Stimulated activated CD8-positive, alpha-beta memory T cell treated with anti-CD3 and anti-CD28 coated beads, Interleukin-4, amount 100 ng/mL, for 4 hours (primary cell): ENCODE measurements at places on chromosomes 7 and 10.

GRCh38 chr10:51522858-51523257 lies 176.5 kb downstream of the CSTF2T start:
- no peak for DNase-seq

GRCh38 chr10:29585488-29585976 lies 49.2 kb downstream of the SVIL start:
- DNase-seq = no peak

- no peak for DNase-seq
These were observed 151.1 kb downstream of the CXCL12 start for GRCh38 chr10:44233561-44234482.

DNA sequence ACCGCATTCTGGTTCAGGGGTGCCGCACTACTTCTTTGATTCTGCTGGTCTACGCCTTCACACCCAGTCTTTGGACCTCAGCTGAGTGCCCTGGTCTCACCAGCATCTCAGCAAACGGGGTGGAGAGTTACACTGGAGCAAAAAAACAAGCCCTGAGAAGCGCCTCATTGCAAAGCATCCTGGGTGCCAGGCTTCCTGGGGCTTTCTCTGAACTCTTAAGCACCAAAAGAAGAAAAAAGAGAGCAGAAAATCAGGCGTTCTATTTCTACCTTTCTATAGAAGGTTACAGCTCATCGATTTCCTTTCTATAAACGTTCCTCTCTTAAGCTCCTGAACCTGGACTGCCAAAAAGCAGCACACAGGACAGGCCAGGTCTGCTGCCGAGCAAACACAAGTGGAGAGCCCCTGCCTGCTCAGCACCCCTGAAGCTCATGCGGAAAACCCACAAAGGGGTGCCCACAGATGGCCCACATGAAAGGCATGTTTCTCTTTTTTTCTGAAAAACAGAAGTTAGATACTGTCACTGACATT lies 217.9 kb downstream of the SFMBT2 start:
- DNase-seq = peak; percentile 21

DNA sequence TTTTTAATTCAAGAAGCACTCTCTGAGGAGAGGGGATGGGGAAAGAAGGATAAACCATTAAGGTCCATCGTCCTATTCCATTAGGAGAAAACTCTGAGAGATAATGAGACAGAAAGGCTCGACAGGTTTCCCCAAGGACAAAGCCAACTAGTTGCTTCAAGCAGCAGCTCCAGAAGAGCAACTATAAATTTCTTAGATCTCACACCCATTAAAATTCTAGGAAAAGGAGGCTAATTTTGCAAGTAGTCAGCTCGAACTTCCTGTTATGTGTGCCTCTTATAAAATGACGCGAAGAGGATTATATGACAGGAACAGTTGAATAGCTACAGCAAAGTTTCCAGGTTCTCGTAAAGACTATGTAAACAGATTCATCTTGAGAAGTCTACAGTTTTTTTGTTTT lies 52.0 kb upstream of the ST8SIA6 start:
- DNase-seq = no peak

GRCh38 chr10:47147186-47147585 lies 152.8 kb upstream of the GDF10 start:
- DNase-seq = no peak

- no peak for DNase-seq
These were observed 220.9 kb upstream of the MKLN1 start for GRCh38 chr7:131106681-131107336.

GRCh38 chr10:28179006-28179742 lies 123.7 kb downstream of the MPP7 start:
- no peak for DNase-seq

GRCh38 chr7:148304083-148304335 lies 286.6 kb upstream of the C7orf33 start:
- DNase-seq = no peak

- no peak for DNase-seq
These were observed 64.5 kb downstream of the CARD11 start for GRCh38 chr7:2979201-2979631.

- DNase-seq = no peak
These were observed 46.4 kb upstream of the RAPGEF5 start for GRCh38 chr7:22403344-22403743.

GRCh38 chr7:137618748-137619147 lies 228.0 kb downstream of the DGKI start:
- no peak for DNase-seq

DNA sequence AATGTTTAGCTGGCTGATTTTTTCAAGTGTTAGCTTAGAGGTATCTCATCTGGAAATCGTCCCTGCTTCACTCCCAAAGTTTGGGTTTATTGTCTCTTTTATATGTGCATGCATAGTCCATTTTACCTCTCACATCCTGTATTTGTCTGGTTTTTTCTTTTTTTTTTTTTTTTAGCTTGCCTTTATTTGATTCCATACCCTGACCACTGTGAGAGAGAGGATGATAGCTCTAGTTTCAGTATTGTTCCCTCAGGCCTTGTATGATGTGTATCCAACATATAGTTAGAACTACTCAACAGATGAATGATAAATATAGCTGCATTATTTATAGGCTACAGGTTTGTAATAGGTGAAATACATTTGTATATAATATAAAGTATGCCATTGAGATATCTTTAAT lies 29.9 kb downstream of the PCGF5 start:
- no peak for DNase-seq

- no peak for DNase-seq
These were observed 114.7 kb downstream of the ODAD2 start for GRCh38 chr10:27884185-27884641.

DNA sequence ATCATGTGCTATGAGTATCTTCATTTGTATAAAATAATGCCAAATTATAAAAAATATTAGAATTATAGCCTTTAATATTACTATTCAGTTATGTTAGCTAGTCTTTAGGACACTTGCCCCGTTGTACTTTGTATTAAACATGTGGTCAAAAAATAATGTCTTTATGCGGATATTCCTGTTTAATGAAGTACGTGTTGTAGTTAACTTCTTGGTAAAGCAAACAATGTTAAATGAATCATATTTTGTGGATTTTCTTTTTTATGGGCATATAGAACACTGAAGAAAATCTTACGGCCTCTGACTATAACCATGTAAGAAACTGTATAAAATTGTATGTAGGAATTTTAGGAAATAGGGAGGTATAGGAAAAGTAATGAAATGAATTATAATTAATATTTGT lies 14.3 kb downstream of the GLCCI1 start:
- no peak for DNase-seq
